ENCODE measurements at places on chromosomes 3 and 15.

GRCh38 chr15:78170848-78171773 is 21.9 kb downstream of the IDH3A start:
- DNase-seq = peak; percentile 55

GRCh38 chr3:190497811-190498210 is 16.1 kb upstream of the IL1RAP start:
- peak; percentile 4 for DNase-seq

GRCh38 chr3:187568171-187568570 is 102.0 kb downstream of the SST start:
- DNase-seq = no peak

DNA sequence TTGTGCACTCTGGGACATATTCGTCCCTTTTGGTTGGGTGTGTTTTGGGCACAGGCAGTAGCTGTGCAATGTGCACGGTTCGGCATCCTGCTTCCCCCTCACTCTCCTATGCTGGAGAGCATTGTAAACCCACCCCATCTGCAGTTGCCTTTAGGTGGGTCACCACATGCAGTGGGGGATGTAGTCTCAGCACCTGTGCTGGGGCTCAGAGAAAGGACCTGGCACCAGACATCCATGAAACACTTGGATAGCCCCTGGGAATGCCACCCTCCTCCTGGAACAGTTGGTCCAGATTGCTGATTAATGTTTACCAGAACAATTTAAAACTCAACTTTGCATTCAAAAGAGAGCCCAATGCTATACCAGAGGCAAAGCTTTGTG is 123.9 kb upstream of the MEF2A start:
- no peak for DNase-seq

DNA sequence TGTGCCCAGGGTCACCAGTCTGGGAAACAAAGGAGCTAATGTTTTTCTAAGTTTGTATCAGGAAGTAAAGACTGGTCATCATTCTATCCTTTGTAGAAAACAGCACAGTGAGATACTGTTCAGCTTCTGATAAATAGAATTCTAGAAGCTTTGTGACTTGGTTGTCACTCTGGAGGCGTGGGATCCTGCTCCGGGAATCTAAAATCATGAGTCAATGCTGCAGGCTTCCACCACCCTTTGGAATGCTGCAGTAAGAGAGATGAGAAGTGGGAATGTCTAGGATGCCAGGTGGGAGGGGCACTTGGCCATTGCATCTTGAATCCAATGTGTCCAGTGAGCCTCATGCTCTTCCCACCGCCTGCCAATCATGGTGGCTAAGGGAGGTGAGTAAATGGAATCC is 40.9 kb downstream of the SAMMSON start:
- DNase-seq = no peak

DNA sequence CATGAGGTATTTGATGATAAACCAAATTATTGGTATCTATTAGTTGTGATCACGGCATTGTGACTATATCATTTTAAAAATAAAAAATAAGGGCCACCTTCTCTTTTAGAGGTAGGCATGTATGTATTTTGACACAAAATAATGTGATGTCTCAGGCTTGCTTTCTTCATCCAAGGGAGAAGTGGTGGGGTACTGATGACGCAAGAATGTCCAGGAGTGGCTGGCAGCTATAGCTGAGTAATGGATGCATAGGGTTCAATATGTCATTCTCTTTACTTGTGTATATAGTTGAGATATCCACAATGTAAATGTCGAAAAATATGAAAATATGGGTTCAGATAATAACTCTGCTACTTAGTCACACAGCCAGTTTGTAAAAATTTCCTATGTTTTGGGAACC is 46.8 kb upstream of the NSMCE3 start:
- DNase-seq = no peak

DNA sequence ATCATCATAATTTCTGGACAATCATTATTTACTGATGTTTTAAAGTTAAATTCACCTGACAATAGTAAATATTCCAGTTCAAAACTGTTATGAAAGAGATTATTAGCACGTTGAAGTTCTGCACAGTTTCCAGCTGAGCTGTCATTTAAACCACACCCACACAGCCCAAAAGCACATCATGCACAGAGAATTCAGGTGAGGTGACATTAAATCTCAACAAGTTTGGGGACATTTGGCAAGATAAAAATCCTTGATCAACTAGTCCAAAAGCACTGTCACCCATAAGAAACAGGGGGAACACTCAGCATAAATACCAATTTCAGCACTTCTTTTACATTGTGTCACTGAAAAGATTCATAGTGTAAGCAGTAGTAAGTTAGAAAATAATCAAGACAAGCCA is 6.9 kb downstream of the NCEH1 start:
- DNase-seq = no peak

DNA sequence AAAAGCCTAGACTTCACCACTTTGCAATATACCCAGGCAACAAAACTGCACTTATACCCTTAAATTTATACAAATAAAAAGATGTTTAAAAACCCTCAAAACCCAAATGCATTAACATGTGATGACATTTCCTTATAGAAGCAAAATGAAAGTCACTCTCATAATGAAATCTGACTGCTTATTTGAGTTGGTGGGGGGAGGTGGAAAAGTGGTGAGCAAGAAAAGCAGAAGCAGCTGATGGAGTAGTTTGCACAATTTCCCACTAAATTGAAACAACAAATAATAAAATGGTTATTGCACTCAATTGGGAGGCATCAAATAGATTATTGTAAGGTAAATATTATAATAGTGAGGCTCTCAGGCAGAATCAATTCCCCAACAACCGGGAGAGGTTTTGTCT is 54.0 kb upstream of the GADL1 start:
- DNase-seq = peak; percentile 38

GRCh38 chr3:131735544-131735943 is 232.8 kb upstream of the MRPL3 start:
- DNase-seq = no peak

- no peak for DNase-seq
Observed at GRCh38 chr15:95610945-95611344, 719.6 kb upstream of the NR2F2 start.

DNA sequence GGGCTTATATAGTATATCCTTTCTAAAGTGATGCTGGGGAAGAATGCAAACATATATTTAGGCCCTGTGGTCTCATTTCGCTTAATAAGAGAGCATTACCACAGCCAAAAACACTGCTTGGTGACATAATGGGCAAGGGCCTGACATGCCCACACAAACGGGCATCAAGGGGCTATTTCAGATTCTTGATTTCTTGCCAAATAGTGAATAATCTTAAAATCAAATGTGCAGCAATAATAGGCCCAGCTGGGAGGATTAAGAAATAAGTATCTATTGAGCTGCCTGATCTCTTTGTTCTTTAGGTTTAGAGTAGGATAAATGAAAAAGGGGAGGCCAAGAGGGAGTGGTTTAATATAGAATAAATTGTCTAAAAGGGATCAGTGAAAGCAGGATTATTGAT is 241.0 kb upstream of the GBE1 start:
- no peak for DNase-seq

DNA sequence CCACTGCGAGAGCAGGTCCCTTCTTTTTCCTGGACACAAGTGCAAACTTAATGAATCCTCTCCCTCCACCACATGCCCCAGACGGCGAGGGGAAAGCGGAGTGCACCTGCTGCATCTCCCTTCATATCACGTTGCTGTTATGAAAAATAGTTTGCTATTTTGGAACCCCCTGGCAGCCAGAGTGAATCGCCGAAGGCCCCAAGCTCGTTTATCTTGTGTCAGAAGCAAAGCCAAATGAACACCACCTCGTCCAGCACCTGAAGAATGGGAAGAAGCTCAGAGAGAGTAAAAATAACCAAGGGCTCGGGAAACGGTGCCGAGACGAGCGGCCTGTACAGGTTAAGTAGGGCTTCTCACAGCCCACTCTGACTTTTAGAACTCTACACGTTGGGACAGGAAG is 394.6 kb upstream of the RORA start:
- no peak for DNase-seq

- DNase-seq = no peak
Observed at GRCh38 chr3:126108676-126109050, 24.7 kb upstream of the SLC41A3 start.

GRCh38 chr3:127736801-127737539 is 64.2 kb downstream of the ABTB1 start:
- no peak for DNase-seq

DNA sequence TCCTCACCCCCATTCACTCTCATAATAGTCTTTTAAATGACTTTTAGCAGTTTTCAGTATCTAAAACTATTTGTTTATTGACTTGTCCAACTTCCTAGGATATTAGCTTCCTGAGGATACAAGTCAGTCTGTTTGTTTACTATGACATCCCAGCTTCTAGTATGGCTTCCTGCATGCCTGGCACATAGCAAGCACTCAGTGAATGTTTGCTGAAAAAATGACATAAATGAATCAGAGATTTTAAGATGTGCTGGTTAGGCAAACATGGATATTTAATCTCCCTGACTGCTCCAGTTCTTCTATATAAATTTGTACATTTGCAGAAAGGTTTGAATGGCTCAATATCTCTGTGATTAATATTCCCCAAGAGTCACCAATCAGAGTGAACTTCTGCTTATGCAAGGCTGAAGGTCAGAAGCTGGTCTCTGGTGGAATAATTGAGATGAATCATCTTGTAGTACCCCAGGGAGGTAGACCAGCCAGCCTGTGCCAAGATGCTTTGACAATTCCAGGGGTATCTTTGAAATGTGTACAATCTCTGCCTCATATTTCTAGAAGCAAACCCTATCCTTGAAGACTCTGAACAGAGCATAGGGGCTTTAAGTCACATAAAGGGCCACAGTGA is 219.0 kb upstream of the LMCD1 start:
- DNase-seq = no peak

GRCh38 chr3:195822131-195822696 is 10.5 kb upstream of the MUC4 start:
- DNase-seq = no peak

DNA sequence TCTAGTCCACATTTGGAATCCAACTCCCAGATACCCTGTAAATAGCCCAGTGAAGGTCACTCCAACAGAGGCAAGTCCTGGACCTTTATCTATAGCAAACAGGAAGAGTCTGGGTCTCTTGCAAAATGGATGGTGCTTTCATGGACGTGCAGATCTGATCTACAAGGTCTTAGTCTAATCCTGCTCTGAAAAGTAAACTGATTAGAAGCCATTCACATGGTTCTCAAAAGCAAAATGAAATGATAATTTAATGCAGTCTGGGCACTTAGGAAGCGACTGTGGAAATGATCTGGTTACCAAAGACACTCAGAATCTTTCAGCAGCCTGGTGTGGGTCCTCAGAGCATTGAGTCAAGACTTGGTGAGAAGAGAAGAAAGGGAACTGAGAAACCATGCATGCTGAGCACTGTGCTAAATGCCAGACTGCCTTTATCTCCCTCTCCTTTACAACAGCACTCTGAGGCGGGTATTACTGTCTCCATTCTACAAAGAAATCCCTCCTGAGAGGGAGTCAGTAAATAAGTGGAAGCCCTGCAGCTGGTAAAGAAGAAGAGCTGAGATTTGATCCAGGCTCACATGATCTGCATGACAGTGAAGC is 29.0 kb downstream of the AQP9 start:
- peak; percentile 43 for DNase-seq

DNA sequence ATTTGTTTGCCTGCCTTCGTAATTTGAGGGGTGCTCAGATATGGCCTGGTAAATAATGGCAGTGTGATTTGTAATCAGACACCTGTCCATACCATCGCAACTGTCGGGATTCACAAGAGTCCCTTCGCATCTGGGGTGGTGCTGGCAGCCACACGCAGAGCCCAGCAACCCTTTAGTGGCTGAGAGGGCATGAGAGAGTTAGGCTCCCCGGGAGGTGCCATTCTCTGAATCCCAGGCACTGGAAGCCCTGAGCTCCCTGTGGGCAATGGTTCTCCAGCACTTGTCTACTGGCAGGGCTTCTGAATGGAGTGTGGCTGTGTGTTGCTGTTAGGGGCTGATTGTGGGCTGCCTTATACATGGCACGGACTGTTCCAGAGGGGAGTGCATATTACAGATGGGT is 230.1 kb downstream of the EBLN2 start:
- no peak for DNase-seq

DNA sequence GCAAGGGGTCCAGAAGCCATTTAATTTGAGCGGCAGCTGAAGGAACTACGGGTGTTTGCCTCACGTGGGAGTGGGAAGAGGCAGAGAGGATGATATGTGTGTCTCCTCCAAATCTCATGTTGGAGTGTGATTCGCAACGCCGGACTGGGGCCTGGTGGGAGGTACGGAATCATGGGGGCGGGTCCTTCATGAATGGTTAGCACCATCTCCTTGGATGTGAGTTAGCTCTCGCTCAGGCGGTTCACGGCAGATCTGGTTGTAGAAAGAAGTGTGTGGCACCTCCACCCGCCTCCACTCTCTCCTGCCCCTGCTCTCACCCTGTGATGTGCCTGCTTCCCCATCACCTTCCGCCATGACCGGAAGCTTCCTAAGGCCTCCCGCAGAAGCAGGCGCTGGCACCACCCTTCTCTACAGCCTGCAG is 25.4 kb downstream of the XXYLT1 start:
- DNase-seq = no peak

GRCh38 chr3:23189187-23189586 is 13.9 kb upstream of the UBE2E2 start:
- peak; percentile 15 for DNase-seq

GRCh38 chr3:174533286-174533685 is 325.8 kb upstream of the NAALADL2 start:
- no peak for DNase-seq

DNA sequence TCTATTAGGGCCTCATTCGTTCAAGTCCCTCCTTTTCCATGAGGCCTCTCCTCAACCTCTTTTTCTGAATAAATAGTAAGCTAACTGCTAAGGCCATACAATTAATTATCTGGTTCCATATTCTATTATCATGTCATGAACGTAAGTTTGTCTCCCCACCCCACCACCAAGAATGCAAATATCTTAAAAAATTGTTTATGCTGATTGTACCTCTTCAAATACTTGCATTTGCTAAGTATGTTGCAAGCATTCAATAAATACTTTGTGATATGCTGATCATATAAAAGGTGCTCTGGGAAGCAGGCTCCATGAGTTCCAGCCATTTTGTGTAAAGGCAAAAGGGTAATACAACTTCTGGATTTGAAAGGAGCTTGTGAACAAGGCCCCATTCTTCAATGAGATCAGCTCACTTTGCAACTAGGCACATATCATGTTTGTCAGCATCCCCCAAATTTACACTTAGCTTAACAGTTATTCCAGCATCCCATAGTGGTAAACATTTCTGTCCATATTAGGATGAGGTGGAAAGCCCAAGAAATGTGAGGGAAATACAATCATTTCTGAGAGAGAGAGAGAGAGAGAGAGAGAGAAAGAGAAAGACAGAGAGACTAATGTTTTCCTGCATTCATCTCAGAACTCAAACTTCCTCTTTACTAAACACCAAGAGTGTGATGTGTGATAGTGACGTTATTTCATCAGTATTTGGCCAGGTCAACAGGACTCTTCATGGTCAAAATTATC is 33.2 kb downstream of the SLC12A8 start:
- DNase-seq = no peak

DNA sequence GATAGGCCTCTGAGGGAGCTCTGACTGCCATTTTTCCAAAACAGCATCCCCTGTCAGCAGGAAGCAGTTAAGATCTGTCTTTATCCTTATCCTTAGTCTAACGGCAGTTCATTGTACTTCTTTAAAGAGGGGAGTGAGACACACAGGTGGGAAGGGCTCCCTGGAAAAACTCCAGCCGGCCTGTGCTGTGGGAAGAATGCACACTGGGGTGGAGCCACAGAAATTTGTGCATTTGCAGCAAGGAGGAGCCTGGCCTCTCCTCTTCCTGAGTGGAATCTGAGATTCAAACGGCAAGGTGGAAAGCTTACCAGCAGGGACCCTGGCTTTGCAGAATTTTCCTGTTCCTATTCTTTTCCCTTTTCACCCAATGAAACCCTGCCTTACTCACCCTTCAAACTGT is 1209.4 kb downstream of the ROBO2 start:
- no peak for DNase-seq
